ENCODE measurements at places on chromosomes 3 and 15.

GRCh38 chr15:62125773-62126172 is 39.3 kb downstream of the C2CD4B start:
- DNase-seq: no peak

- no peak for DNase-seq
These were observed 133.0 kb downstream of the XXYLT1 start for GRCh38 chr3:195137638-195138588.

- no peak for DNase-seq
These were observed 326.8 kb downstream of the TBL1XR1 start for GRCh38 chr3:176870451-176870850.

DNA sequence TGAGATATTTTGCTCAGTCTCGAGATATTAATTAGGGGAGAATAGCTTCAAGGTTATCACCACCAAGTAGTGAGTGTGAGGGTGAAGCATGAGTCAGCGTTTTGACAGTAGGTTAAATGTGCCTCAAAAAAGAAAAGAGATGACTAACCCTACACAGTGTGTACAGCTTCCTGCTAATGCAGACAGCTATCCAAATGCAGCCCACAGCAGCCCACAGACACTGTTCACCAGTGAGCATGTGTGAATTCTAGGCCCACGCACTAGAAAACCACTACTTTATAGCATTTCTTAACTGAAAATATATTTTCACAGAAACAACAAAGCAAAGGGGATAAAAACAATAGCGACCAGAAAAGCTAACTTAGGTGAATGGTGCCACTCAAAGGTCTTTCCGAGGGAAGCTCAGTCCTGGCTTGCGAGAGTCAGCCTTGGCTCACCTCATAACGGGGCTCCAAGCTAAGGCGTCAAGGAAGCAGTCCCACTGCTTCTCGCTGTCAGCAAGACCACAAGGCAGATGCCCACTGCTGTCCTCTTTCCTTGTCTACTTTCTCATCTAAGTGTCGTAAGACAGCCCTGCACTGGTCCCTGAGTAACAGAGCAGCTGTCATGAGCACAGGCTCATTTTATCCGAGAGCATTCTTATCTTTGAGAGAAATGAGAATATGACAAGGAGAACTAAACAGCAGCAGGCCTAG is 47.6 kb downstream of the TXNRD3 start:
- no peak for DNase-seq

GRCh38 chr3:71494212-71494611 is 89.3 kb downstream of the FOXP1 start:
- no peak for DNase-seq

DNA sequence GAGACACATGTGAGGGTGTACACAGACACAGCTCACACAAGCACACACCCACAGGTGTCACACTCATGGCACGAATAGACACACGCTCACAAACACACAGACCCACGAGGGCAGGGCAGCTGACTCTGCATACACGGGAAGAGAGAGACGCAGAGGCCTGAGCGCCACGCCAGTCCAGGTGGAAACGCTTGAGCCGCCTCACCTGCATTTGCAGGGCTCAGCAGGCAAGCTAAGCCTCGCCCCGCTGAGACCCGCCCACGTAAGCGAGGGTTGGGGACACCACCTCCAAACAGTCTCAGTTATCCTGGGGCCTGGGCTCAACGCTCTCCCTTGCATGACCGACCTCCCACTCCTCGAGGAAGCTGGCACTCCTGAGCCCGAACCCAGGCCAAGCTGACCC is 73.2 kb downstream of the TLE3 start:
- DNase-seq: no peak

DNA sequence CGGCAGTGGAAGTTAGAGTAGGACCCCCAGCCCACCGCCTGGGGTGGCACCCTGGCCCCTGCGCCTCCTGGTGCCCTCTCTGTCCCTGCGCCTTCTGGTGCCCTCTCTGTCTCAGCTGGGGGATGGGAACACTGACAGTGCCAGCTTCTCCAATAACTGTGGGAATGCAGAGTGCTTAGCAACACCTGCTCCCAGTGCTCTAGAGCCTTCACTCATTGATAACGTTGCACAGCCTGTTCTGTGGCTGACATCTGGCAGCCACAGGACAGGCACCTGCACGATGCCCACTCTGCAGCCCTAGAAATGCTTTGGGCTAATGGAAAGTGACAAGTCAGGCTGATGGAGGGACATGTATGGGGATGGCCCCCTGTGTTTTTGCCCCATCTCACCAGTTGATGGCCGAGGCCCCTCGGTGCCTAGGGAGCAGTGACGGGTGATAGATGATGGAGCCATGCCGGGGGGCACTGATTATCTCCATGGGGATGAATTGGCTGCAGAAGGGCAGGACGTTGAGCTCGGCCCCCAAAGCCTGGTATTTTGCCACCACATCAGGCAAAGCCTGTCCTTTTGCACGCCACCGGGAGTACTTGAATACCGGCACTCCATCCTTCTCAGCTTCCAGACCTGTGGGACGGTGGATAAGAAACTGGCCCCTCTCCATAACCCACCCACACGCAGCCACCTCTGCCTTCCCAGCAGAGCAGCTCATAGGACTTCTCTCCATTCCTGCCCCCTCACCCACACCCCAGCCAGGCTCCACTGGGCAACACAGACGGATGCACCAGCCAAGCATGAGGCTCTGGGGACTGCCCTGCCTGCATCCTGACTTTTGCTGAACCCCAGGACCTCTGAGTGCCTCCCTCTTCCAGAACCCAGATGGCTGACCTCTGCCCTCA is 22.1 kb downstream of the ALDH1L1 start:
- DNase-seq: no peak

- DNase-seq: no peak
These were observed 4.3 kb upstream of the REC114 start for GRCh38 chr15:73438651-73439050.

- peak; percentile 84 for DNase-seq
These were observed 88.9 kb upstream of the CCNL1 start for GRCh38 chr3:157248590-157249422.

DNA sequence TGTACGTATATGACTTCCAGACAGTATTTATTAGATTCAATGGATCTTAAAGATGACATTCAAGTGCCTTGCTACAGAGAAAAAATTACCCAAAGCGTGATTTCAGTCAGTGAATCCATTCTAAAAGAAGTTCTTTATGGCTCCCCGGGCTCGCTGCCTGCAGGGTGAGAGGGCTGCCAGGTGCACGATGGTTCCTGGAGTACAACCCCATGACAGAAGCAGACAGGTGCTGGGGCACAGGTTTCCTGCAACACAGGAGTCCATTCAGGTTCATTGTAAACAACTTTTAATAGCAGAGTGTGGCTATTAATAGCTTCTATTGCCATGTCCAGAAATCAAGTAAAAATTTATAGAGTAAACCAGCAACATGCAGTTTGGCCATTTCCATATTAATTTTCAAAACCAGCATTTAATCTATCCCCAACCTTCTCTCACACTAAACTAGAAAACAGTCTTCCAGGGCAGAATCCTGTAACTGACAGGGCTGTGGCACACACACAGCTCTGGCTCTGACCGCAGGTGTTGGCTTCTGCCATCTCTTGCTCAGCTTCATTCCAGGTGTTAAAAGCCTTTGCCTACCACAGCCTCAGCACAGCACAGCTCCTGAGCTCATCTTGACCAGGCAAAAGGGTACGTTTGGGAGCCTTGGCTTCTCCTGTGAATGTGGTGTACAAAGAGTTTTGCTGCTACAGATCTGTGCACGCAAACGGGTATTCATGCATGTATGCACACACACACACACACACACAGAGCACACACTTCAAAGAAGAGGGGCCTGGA is 185.9 kb downstream of the MEX3B start:
- DNase-seq: no peak

DNA sequence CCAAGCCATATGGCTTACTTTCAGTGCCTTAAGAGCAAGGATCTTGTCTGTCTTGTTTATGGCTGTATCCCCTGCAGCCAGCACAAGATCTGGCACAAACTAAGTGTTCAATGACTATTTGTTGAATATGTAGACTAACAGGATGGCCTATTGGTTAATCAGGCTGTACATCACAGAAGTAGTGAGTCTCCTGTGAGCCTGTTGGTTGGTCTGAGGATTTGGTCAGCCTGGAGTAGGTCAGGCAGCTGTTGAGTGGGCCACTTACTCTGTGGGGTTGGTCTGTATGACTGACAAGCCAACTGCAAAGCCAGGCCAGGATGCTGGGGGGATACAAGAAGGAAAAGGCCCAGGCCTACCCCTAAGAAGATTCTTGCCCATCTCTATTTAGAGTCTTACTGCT is 33.4 kb upstream of the CILP start:
- DNase-seq: no peak

- no peak for DNase-seq
These were observed 93.3 kb upstream of the TRIM42 start for GRCh38 chr3:140584549-140584948.

DNA sequence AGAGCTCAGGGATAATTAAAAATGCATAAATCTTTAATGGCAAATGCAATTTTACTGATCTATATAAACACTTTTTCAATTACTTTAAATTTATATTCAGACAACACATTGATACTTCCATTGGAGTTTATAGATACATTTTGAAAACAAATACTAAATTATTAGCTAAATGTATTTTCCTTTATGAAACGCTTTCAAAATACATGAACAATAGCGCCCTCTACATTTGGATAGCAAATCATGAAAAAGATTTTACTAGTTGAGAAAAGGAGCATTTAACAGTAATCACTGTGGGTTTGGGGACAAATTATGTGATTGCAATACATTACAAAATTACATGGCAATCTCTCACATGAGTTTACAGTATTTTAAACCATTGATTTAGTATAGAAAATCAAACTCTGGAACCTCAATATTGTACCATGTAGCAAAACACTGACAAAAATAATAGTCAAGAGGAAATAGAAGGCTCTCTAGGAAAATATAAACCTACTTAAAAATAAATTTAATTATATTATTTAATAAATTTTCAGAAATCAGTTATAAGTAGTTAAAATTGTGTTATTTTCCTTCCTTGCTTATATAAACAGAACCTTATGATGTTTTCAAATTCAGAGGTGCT is 207.9 kb downstream of the ZIC1 start:
- no peak for DNase-seq

- no peak for DNase-seq
These were observed 231.6 kb downstream of the SNRPN start for GRCh38 chr15:25186411-25186810.

DNA sequence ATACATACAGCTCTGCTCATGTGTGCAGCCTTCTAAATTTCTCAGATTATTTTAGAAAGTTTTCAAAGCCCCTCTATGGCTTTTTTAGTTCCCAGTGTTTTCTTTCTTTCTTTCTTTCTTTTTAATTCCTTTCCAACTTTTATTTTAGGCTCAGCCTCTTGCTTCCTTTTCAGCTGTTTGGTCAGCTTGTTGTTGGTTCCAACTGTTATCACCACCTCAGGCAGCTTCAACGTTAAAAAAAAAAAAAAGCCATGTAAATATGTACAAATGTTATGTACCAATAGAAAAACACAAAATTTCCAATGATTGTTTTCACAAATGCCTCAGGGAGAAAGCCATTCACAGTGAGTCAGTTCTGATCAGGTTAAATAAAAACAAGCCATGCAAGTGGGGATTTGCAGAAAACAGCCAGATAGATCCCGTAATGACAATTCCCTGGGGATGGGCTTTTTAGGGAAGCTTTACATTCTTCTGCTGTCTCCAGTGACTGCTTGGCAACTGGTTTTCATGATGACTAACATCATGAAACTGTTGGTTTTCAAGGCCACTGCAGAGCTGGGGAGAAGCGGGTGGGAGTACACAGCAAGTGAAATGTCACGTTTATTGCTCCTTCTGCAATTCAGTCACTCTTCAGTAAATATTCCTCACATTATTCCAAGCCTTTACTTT is 908.4 kb downstream of the EPHA3 start:
- DNase-seq: no peak

- DNase-seq: no peak
These were observed 166.4 kb upstream of the GBE1 start for GRCh38 chr3:81927811-81928210.

DNA sequence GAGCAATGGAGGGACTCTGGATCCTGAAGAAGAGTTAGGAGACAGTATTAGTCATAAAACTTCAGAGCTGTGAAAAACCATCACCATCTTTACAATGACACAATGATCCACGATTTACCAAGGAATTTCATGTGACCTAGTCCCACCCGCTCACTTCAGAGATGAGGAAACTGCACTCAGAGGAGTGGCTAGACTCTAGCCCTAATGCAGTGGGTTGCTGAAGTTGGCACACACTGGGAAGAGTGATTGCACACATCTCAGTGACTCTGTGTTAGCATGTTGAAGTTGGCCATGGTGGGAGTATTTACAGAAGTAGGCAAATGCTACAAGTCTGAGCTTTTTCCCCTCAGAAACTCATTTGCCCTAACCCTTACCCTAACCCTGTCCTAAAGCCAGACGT is 35.2 kb upstream of the SPATA12 start:
- DNase-seq: no peak

GRCh38 chr3:151216641-151217607 is 13.9 kb upstream of the GPR171 start:
- no peak for DNase-seq

DNA sequence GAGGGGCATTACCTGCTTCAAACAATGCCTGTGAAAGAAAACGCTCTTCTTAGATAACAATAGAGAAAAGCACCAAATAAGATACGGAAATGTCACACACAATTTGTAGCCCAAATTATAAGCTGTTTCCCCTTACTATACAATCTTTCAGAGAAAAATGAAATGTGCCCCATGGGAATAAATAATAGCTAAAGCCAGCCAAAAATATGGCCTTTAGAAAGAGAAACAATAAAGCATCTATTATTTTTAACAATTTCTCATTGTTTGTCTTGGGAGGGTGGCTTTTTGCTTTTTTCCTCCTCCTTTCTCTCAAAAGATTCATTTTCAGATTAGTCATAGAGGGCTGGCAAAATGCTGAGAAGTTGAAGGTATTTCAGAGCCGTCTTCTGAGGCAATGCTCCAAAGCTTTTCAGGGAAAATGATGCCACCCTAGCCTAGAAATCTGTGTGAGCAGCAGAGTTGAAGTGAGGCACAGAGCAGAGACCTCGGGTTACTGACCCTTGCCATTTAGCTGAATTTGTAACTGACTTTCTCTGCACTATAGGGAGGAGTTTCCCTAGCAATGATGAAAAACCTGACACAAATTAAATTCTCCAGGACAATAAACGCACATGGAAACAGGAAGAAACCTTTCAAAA is 86.3 kb upstream of the PRICKLE2 start:
- no peak for DNase-seq

DNA sequence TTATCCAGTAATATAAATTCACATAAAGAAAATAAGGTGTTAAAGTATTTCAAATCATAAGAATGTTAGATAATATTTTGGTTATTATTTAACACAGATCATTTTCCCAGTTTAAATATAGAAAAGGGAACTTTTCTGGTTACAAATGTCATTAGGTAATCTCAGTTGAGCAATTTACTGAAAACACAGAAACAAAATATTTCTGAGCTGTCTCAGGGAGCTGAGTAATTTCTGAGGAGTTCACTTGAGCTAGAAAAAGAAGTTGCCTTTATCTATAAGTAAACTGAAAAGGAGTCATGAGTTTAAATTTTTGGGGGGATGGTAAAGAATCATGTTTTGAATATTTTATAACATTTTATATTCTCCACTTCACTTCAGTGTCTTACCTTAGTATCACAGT is 855.4 kb upstream of the ARPP21 start:
- DNase-seq: no peak

GRCh38 chr15:60313906-60314305 is 83.9 kb downstream of the ANXA2 start:
- DNase-seq: no peak
